ENCODE measurements at places on chromosomes 16 and 17. TPM values are rescaled to one million over a fixed set of nuclear protein-coding genes. Genes with fewer than 3 reads are reported as not detected.

ARL4D gene
- 60.6 TPM for total RNA-seq

SPAG5 gene
- total RNA-seq, result 13.7 TPM

WFIKKN1 gene
- 0.17 TPM for total RNA-seq

CYGB gene
- total RNA-seq, result 12.4 TPM

PHOSPHO1 gene
- total RNA-seq, result 0.17 TPM

ZG16B gene
- total RNA-seq, result not detected

SNX11 gene
- 9.0 TPM for total RNA-seq

CHAD gene
- not detected for total RNA-seq

EVI2B gene
- total RNA-seq, result 0.33 TPM

ZP2 gene
- not detected for total RNA-seq

ARL5C gene
- not detected for total RNA-seq

MILR1 gene
- total RNA-seq, result 4.4 TPM

SLC2A4 gene
- total RNA-seq, result under 0.01 TPM

LDHD gene
- 4.5 TPM for total RNA-seq

NSF gene
- 39.3 TPM for total RNA-seq

CA5A gene
- not detected for total RNA-seq

MYO19 gene
- 26.2 TPM for total RNA-seq

MMP2 gene
- 1,311 TPM for total RNA-seq

TAX1BP3 gene
- total RNA-seq, result 141 TPM

SKAP1 gene
- not detected for total RNA-seq
